Naive thymus-derived CD4-positive, alpha-beta T cell (primary cell): ENCODE measurements at places on chromosomes 12 and 14. TPM values are rescaled to one million over a fixed set of nuclear protein-coding genes. Genes with fewer than 3 reads are reported as not detected.

TRHDE gene
- total RNA-seq: not detected in 2 replicates

TSPAN19 gene
- total RNA-seq: not detected

EGLN3 gene
- total RNA-seq: 0.97 TPM

SLC41A2 gene
- total RNA-seq: 8.7 and 12.7 TPM in 2 replicates

FAM234B gene
- total RNA-seq: 2.7 TPM

RASAL1 gene
- 0.41 TPM for total RNA-seq

TAS2R50 gene
- total RNA-seq: 1.4 and 1.9 TPM in 2 replicates

LALBA gene
- total RNA-seq: not detected

MYRFL gene
- not detected for total RNA-seq

NGDN gene
- total RNA-seq: 74.0 TPM

ASCL1 gene
- not detected for total RNA-seq

PPP2R5E gene
- 39.0 TPM for total RNA-seq

BLOC1S1 gene
- 73.5 TPM for total RNA-seq

AVPR1A gene
- not detected for total RNA-seq

SERPINA3 gene
- total RNA-seq: not detected

KRT3 gene
- not detected for total RNA-seq

HOXC4 gene
- not detected in 2 replicates for total RNA-seq

TAS2R9 gene
- not detected for total RNA-seq

FLVCR2 gene
- 0.80 TPM for total RNA-seq

GLIPR1L1 gene
- not detected in 2 replicates for total RNA-seq

TAS2R8 gene
- not detected for total RNA-seq

ACACB gene
- 51.4 TPM for total RNA-seq

DEGS2 gene
- total RNA-seq: not detected

ERBB3 gene
- total RNA-seq: 6.4 TPM

TMPRSS12 gene
- total RNA-seq: not detected

SDSL gene
- total RNA-seq: 2.2 TPM

ACVRL1 gene
- not detected for total RNA-seq

COL2A1 gene
- not detected for total RNA-seq
